ENCODE measurements at places on chromosomes 5 and 9.

GRCh38 chr9:126705767-126706697, 92.3 kb downstream of the LMX1B start:
- DNase-seq = peak; percentile 68

DNA sequence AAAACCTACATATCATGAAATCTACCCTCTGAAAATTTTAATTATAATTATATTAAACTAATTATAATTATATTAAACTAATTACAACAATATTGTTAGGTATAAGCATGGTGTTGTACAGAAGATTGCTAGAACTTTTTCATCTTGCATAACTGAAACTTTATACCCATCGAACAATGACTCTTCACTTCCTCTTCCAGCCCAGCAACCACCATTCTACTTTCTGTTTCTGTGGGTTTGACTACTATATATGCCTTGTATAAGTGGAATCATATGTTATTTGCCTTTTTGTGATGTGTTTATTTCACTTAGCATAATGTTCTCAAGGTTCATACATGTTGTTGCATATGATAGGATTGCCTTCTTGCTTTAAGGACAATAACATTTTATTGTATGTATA, 274.2 kb upstream of the CCNH start:
- DNase-seq = no peak

GRCh38 chr5:61280761-61281427, 51.2 kb upstream of the ZSWIM6 start:
- DNase-seq = no peak

GRCh38 chr5:1500411-1501091, 23.2 kb downstream of the LPCAT1 start:
- no peak for DNase-seq

All from activated T-cell treated with anti-CD3 and anti-CD28 coated beads for 48 hours (primary cell).